ENCODE measurements at places on chromosomes 3 and 15.

GRCh38 chr3:195160257-195160898 lies 110.6 kb downstream of the XXYLT1 start:
- peak; percentile 59 for DNase-seq

- DNase-seq = no peak
Observed at GRCh38 chr15:46120713-46121112, 485.9 kb downstream of the SQOR start.

GRCh38 chr3:125374501-125374995 lies 577 bp downstream of the ZNF148 start:
- DNase-seq = peak; percentile 35

DNA sequence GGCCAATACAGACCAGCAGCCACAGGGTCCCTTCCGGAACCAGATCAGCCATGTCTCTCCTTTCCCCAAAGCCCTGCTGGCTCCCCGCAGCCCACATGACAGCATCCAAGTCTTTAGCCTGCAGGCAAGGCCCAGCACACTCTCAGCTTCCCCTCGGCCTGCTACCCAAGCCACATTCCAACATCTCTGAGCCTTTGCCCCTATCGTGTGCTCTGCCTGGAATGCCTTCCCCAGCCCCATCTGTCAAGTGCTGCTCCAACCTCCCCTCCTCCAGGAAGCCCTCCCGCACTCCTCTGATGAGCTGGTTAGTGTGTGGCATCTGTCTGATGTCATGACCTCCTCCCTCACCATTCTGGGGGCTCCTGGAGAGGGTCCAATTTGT lies 8.5 kb downstream of the PLXND1 start:
- peak; percentile 50 for DNase-seq

DNA sequence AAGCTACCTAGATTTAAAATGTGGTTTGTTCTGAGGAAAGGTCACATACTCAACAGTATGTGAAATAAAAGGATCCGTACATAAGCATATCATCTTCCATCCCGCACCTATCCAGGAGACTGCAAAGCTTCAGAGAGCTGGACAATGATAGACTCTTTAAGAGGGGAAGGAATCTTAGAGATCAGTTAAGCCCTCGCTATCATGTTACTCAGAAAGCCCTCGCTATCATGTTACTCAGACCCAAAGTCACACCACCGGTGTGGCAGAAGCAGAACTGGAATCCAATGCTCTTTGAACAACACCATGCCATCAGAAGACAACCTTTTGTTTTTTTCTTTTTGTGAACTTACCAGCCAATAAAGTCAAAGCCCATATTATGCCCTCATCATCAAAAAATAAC lies 5.8 kb downstream of the ANO10 start:
- DNase-seq = no peak

DNA sequence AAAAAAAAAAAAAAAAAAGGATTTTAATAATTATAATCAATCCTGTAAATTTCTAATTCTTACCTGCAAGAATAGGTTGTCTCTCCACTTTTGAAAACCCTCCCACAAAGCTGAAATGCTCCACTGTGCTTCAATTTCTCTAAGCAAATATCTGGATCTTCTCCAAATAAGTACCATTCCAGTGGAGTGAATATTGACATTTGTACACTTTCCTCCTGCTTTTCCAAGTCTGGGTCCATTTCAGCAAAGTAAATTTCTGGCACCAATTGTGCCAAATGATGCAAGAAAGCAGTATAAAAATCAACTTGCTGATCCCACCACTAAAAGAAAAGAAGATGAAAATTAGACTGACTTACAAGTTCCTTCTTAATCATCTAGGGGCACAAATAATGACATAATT lies 19.9 kb downstream of the UBR1 start:
- peak; percentile 40 for DNase-seq

DNA sequence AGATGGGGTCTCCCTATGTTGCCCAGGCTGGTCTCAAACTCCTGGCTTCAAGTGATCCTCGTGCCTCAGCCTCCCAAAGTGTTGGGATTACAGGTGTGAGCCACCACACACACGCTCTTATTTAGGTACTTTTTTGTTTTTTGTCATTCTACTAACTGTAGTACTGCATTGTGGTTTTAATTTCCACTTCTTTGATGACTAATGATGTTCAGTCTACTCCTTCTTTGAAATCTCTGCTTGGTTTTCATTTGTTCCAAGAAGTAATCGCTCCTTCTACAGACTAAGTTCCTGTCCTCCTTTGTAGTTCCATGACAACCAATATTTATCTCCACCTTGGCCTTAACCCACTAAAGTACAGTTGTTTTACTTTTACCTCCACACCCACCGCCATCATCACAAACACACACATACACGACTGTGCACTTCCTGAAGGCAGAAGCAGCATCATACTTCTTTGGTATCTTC lies 529 bp upstream of the DLEC1 start:
- no peak for DNase-seq

DNA sequence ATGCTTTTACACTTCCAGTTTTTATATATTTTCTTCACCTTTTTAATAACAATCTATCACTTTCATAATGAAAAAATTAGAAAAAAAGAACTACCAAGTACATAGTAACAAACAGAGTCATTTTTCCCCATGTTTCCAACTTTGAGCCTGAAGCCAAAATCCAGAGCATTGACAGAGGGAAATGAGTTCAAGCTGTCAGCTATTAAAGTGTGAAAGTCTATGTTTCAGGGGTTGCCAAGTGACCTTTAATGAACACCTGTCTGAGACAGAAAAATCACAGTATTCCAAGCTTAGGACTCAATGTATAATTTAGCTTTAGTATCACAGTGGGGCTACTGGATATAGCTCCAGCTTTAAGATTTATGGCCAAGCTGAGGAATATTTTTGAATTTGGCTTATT lies 128.3 kb upstream of the GADL1 start:
- no peak for DNase-seq

GRCh38 chr3:179809639-179810038 lies 156.8 kb downstream of the USP13 start:
- DNase-seq = no peak

- DNase-seq = peak; percentile 82
Observed at GRCh38 chr3:176595307-176595706, 602.0 kb downstream of the TBL1XR1 start.

DNA sequence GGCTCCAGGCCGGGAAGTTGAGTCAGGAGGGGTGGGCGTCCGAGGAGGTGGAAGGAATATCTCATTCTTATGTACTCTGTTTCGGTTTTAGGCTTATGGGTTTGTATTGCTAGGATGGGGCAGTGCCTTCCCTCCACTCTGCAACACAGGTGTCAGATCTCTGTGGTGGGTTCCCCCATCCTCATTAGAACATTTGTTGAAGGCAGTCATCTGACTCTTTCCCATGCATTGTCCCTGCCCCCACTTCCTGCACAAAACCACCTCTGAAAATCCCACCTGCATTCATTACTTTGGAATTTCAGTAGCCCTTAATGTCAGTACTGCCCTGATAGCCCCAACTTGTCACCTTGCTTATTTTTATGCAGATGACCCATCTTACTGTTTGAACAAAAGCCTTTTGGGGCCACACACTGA lies 29.5 kb downstream of the GYG1 start:
- no peak for DNase-seq

DNA sequence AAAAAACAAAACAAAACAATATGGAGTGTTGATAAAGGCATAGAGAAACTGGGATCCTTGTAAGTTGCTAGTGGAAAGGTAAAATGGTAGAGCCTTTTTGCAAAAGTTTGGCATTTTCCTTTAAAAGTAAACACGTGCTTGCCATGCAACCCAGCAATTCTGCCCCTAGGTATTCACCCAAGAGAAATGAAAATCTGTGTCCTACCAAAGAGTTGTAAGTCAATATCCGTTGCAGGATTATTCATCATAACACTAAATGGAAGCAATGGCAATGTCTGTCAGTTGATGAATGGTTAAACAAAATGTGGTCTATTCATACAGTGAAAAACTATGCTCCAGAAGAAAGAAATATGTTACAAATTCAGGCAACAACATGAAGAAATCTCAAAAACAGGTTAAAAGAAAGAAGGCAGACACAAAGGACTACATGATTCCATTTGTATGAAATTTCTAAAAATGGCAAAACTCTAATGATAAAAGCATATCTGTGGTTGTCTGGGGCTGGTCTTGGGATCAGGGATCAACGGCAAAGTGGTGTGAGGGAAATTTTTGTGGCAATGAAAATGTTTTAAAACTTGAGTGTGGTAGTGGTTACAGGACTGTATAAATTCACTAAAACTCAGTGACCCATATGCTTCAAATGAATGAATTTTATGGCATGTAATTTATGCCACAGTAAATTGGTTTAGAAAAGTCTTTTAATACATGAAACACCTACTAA lies 229.6 kb downstream of the OPA1 start:
- DNase-seq = peak; percentile 96

DNA sequence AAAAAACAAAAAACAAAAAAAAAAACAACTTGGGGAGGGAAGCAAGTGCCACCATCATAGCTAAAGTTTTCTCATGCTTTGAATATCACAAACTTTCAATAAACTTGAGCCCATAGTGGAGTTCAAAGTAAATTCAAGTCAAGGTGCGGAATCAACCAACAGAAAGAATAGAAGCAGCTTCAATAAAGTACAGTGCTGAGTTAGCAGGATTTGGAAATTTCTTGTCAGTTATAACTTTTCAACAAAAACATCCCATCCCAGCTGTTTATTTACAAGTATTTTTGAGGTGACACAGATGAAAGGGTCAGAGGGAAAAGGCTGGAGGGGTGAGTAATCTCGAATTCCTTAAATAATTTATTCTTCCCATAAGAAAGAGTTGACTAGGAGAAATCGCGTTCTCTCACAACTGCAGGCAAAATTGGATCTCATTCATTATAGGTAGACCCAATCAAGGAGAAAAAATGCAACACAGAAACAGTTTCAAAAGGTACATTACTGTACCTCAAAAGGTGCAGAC lies 477.4 kb upstream of the RASGRP1 start:
- no peak for DNase-seq

GRCh38 chr3:116276675-116277074 lies 168.6 kb downstream of the LSAMP start:
- DNase-seq = no peak

DNA sequence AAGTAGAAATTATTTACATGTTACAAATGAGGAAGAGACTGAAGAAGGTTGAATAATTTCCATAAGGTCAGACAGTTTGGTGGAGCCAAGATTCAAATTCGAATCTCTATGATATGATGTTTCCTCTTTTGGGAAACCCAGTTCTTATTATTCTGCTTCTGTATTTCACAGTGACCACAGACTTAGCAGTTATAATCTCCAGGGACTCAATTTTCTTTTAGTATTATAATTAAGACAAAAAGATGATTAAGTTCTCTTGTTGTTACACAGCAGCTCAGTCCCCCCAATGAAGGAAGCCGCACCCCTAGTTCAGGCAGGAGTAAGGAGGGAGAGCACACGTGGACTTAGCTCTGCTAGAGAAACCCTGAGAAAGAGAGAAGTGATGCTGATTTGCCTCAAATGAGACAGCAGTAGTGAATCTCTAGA lies 130.6 kb downstream of the CCNL1 start:
- no peak for DNase-seq

DNA sequence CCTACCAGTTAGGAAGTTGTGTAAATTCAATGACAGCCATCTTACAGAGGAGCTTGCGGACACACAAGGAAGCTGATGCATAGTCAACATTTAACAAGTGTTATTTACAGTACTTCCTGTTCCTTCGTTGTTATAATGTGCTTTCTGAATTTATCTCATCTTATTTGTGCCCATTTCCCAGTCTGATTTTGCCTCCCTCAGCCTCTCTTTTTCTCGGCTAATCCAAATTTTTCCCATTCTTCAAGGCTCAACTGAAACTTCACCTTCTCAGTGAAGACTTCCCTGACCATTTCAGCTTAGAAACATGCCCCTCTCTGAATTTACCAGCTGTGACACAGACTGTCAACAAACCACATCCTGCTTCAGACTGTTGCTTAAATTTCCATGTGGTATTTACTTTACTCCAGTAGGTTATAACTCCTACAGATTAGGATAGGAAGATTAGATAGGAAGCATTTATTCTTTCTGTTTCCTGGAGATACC lies 55.7 kb upstream of the CP start:
- peak; percentile 76 for DNase-seq

- DNase-seq = peak; percentile 50
Observed at GRCh38 chr3:21893242-21893641, 142.2 kb upstream of the ZNF385D start.

DNA sequence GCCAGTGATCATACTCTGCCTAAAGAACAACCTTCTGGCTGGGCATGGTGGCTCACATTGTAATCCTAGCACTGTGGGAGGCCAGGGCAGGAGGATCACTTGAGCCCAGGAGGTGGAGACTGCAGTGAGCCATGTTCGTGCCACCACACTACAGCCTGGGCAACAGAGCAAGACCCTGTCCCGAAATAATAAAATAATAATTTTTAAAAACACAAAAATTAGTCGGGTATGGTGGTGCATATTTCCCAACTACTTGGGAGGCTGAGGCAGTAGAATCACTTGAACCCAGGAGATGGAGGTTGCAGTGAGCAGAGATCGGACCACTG lies 34.5 kb upstream of the ARID3B start:
- no peak for DNase-seq
